Activated CD8-positive, alpha-beta memory T cell treated with anti-CD3 and anti-CD28 coated beads for 1 hour (primary cell): ENCODE measurements at places on chromosomes 11 and 22.

GRCh38 chr11:128424851-128425285, 162.5 kb downstream of the ETS1 start:
- DNase-seq: no peak

DNA sequence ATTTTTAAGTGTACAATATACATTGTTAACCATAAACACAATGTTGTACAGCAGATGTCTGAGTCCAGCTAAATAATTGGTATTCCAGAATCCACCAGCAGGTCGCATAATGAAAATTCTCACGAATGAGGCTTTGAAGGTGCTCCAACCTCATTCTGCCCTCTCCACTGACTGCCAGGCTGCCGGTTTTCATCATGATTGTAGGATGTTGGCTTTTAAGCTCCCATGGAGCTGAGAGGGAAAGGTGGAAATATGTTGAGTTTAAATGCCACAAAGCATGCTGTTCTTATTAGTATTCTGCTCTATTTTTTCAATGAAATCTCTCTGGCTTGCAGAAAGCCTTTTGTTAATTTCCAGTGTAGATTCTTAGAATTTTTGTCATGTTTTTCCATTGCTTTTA, 337.2 kb upstream of the DDI1 start:
- no peak for DNase-seq

GRCh38 chr11:130675371-130675821, 227.0 kb downstream of the ADAMTS15 start:
- DNase-seq: no peak

DNA sequence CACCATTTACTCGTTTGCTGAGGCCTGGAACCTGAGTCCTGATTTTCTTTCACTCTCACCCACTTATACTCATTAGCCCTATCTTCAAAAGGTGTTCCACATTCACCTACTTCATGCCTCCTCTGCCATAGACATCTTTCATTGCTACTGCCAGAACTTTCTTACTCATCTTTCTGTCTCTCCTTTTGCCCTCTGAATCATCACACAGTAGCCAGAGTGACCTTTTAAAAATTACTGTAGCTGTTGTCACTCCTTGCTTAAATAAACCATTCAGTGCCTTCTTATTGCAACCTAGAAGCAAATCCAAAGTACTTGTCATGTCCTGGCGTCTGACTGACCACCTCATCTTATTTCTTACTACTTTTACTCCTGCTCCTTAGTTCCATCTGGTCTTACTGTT, 38.2 kb downstream of the ATXN10 start:
- DNase-seq: no peak

DNA sequence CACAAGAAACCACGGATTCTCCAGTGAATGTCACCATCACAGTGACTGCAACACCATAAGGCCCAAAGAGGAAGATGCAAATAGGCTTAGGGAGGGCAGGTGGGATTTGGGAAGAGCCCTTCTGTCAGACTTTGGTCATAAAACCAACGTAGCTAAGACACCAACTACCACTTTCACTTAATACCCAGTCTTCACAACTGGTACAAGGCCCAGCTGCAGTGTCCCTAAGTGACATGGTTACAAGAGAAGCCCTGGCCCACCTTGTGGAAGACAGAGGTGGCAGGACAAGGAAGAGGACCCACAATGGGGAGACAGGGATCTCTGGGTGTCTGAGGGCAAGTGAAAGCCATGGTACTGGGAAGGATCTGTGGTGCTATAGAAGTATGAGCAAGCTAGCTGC, 10.0 kb downstream of the VSIG10L2 start:
- no peak for DNase-seq

DNA sequence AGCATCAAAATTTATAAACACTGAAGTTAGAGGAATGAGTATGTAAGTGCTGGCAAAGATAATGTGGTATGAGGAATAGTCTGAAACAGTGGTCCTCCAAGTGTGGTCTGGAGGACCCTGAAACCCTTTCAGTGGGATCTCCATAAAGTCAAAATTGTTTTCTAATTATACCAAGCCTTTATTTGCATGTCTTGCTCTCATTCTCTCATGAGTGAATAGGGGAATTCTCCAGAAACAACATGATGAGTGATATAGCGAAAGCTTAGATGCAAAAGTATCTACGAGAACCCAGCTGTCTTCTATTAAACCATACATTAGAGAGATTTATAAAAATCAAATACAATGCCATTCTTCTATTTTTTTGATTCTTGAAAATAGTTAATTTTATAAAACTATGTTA, 145.0 kb upstream of the RAG2 start:
- no peak for DNase-seq

- no peak for DNase-seq
Measured at GRCh38 chr11:111633248-111633647, 31.0 kb downstream of the SIK2 start.

DNA sequence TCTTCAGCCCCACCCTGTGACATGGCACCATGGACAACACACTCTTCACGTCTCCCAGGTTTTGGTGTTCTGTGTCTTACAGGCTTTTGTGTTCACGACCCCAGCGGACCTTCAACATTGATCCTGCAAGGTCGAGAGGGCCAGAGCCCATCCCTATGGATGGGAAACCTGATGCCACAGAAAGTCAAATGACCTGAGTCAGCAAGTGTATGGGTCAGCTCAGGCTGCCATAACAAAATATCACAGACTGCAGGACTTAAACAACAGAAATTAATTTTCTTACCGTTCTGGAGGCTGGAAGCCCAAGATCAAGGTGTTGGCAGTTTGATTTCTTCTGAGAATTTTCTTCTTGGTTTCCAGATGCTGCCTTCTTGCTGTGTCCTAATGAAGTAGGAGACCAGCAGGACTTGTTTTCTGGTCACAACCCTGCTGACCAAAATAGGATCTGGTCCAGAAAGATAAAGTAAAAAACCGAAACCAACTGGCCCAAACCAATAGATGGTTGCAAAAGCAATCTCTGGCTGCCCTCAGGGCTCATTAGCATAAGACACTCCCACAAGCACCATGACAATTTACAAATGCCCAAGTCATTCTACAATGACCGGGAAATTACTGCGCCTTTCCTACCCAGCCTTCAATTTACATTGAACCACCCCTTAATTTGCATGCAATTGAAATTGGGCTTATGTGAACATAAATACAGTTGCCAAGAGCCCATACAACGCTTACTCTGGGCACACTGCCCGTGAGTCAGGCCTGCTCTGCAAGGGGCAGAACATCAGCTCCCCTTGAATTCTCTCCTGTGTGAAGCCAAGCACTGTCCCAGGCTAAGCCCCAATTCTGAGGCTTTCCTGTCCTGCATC, 113.9 kb downstream of the RPS6KA4 start:
- DNase-seq: no peak

DNA sequence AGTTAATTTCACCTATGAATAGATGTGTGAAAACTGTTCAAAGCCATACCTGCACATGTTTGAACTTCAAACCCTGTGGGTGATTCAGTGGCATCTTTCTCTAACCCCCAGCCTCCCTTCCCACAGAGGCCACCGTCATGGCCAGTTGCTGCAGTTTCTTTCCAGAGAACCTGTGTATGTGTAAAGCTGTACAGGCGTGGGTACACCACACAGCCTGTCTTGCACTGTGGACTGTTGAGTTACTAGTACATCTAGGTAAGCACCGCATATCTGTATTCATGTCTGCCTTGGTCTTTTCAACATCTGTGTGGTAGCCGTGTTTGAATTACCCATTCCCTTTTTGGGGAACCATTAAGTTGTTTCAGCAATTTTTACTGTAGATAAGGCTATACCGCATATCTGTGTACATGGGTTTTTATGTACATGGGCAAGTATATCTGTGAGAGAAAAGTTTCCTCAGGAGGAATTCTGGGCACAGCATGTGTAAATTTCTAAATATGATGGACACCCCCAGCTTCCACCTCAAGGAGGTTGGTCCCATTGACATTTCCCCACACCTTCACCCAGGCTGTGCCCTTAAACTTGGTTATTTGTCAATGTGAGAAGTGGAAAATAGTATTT, 13.9 kb downstream of the NEAT1 start:
- DNase-seq: no peak

GRCh38 chr11:76030286-76030685, 176.0 kb downstream of the WNT11 start:
- DNase-seq: no peak

DNA sequence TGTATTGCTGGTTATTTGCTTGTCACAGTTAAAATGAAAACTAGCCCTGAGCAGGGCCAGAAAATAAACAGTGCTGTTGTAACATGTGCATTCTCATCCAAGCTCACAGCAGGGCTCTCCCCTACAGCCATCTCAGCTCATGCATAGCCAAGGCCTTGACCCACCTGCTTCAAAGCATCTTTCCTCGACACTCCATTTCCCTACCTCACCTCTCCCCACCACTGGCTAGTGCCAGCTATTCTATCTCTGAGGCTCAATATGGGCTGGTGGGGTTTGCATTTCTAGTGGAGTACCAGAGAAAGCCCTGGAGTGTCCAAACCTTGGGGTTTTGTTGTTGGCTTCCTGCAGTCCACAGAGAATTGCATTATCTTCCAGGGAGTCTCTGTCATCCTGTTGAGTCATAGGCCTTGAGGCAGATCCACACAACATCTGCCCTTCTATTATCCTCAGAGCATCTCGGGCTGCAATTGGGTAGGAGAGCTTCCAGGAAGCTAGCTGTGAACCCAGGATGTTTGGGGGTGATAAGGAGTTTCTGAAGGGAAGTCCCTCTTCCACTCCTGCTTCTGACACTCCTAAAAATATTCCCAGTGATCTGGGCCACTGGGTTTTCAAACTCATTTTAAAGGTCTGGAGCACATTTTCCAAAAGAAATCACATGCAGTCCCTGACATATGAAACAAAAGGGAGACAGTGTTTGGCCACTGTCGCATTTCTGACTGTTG, 36.1 kb upstream of the AMOTL1 start:
- DNase-seq: no peak
